GM12878 (cell line): ENCODE measurements at places on chromosomes 6 and 20. TPM values are rescaled to one million over a fixed set of nuclear protein-coding genes. Genes with fewer than 3 reads are reported as not detected.

DNA sequence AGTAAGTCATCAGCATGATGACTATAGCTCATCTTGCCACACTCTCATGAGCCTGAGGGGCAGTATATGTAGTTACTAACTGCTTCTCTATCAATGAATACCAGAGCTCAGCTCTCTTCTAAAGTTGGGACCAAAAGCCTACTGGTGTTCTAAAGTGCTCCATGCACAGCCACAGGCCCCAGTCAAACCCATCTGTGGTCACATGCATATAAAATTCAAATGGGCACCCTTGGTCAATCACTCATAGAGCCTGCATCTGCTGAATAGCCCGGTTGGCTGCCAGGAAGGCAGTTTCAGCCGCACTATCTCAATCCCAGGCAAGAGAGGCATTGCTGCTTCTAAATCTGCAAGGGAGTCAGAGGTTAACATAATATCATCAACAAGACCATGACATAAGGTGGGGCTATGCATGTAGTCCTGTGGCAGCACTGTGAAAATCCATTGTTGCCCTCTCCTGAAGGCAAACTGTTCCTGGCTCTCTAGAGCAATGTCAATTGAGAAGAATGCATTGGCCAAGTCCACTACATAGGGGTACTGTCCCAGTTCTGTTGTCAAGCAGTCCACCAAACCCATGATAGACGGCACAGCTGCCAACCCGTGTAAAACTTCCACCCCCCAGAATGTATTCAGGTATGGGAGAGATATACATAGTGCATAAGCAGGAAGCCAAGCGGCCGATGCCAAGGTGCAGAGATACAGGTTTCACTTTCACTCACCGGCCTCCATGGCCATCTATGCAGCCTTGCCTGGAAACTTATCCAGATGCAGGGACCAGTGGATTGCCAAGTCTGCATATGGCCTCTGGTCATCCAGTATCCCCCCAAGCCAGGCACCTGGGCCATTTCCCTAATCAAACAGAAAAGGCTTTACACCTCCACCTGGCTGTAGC, 76.2 kb downstream of the ALDH8A1 start:
- DNase-seq: no peak

- DNase-seq: no peak
Measured at GRCh38 chr6:43570876-43571441, 4.9 kb downstream of the XPO5 start.

Gene FAM162B
- not detected in 2 replicates for polyA plus RNA-seq

DNA sequence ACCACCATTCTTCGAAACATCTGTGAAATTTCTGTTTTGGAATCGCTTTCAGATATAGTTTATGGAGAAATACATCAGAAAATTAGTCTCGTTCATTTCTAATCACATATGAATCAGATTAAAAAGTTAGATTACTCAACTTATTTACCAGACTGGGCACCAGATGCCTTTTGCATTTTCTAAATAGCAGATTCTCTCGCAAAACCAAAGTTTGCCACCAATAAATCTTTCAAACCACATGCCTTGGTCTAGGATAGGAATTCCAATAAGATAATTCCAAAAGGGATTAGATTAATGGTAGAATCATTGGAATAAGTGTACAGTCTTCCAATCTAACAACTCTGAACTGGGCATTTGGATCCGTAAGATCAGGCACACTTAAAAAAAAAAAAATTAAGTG, 160.4 kb upstream of the TAB2 start:
- DNase-seq: no peak

Gene GGT7
- polyA plus RNA-seq: 4.2 and 5.0 TPM in 2 replicates

DNA sequence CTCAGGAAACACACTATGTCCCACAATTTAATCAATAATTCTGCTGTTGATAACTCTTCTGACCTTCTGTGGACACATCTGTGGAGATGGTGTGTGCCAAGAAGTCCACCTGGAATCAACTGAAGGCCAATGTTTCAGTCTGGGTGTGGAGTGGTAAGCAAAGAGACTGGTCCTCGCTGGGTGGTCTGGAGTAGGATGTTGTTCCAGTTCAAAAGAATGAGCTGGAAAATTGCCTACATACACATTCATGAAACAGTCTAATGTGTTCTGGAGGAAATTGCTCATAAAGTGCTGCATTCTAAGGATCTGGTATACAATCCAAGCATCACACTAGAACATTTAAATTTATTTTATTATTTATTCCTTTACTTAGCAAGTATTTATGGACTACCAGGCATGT, 33.9 kb upstream of the TBX18 start:
- DNase-seq: no peak

DNA sequence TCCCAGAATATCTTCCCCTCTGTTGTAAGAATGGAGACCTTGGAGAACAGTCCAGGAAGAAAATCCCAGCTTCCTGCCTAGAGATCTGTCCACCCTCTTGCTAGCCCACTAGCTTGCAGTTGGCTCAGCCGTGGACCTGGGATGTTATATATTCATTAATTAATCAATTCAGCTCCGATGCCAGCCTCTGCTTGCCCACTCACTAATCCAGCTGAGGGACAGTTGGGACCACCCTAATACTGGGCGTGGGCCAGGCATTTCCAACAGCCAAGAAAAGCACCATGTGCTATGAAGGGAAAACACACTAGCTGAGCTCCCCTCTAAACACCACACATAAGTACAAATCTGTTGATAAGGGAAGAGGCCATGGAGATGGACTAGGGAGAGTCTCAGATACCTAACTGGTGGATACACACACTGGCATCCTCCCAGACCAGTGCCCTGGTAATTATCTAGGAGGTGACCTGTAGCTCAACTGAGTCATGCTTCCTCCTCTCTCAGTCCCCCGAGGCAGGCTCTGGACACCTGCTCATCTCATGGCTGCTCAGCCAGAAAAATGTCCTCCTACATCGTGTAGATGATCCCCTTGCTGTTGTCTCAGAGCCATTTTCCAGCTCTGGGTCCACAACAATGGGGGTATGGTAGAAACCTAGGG, 78.9 kb downstream of the ANKRD60 start:
- DNase-seq: no peak

- DNase-seq: no peak
Measured at GRCh38 chr6:13014504-13015378, 298.2 kb downstream of the PHACTR1 start.

GRCh38 chr6:158978757-158979156, 21.2 kb downstream of the RSPH3 start:
- DNase-seq: no peak
